Amniotic stem cell (primary cell): ENCODE measurements at places on chromosomes 12 and 14.

DNA sequence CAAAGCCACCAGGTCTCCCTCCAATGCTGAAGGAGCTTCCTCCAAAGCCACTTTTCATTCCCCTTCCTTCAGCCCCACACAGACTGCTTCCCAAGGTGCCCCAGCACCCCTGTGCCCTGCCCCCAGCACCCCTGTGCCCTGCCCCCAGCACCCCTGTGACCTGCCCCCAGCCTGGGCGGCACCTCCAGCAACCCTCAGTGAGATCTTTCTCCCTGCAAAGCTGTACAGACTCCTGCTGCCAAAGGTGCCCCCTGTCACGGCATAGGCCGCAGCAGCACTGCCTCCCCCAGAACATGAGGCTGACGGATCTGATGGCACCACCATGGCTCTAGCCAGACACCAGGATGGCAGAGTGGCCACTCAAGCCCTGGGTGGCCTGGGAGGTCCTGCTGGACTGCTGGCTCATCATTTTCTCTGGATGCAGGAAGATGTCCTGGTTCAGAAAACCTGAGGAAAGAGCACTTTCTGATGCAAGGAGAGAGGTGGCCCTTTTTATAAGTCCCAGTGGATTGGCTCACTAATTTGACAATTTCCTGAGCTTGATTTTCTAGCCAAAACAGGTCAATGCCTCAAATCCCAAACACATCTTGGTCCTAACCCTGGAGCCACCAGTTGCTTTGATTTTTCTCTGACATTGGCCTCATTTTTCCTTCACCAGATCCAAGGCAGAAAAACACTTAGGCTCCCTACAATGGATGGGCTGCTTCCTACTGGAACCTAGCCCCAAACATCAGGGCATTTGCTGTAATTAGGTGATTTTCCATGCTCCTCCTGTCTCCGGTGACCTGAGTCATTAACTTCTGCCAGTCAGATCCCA, 32.7 kb upstream of the KRT77 start:
- DNase-seq, result no peak

GRCh38 chr14:69355607-69356281, 42.4 kb downstream of the ERH start:
- DNase-seq, result peak; percentile 11

DNA sequence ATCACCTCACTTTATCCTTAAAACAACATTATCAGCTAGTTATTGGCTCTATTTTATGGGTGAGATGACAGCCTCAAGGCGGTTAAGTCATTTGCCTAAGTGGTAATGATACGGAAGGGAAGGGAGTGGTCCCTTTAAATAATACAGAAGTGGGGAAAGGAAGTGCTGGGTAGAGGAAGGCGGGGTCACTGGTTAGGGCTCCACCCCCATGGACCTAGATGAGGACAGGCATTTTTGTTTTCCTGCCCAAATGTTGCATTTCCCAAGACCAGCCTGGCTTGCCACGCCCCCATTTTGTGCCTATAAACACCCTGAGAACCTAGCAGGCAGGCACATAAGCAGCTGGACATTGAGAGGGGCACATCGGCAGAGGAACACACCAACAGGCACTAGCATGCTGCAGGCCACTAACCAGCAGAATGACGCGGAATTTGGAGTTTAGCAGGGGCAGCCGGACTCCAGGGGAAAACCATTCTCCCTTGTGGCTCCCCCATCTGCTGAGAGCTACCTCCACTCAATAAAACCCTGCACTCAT, 100.9 kb downstream of the EPS8 start:
- DNase-seq, result no peak

DNA sequence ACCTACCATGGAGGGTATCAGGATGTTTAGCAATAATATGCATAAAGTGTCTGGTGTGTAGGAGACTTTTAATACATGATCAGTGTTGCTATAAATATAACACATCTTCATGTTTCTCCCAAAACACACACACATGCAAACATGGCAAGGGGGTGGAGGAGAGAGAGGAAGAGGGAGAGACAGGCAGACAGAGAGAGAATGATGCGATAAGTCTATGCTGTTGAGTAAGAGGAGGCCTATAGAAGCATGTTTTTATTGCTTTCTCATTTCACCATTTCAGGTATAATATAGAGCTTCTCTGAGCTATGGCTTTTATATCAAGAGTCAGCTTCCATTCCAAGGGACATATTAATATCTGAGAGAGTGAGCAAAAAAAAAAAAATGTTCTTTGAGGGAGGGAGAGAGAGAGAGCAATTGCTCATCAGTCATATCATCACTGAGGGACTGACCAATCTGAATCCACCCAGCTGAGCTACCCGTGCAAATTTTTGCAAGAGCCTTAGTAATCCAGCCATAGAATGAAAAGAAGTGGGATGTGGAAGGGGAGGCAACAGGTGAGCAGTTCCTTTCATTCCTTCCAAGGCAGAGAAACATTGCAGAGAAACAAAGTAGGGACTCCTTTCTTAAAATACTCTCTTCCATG, 54.8 kb upstream of the RASSF8 start:
- DNase-seq, result no peak

GRCh38 chr14:39555749-39556148, 123.5 kb upstream of the FBXO33 start:
- DNase-seq, result no peak

GRCh38 chr14:33414041-33414440, 475.4 kb downstream of the NPAS3 start:
- no peak for DNase-seq
